Stimulated activated CD4-positive, alpha-beta T cell treated with anti-CD3 and anti-CD28 coated beads, TNF-alpha, amount 100 ng/mL, for 24 hours (primary cell): ENCODE measurements at places on chromosomes 12 and 14.

- no peak for DNase-seq
Measured at GRCh38 chr12:109445191-109445609, 31.9 kb downstream of the KCTD10 start.

GRCh38 chr14:36067428-36068187, 108.9 kb downstream of the PTCSC3 start:
- no peak for DNase-seq

- DNase-seq: no peak
Measured at GRCh38 chr14:102125546-102125945, 14.2 kb upstream of the WDR20 start.

DNA sequence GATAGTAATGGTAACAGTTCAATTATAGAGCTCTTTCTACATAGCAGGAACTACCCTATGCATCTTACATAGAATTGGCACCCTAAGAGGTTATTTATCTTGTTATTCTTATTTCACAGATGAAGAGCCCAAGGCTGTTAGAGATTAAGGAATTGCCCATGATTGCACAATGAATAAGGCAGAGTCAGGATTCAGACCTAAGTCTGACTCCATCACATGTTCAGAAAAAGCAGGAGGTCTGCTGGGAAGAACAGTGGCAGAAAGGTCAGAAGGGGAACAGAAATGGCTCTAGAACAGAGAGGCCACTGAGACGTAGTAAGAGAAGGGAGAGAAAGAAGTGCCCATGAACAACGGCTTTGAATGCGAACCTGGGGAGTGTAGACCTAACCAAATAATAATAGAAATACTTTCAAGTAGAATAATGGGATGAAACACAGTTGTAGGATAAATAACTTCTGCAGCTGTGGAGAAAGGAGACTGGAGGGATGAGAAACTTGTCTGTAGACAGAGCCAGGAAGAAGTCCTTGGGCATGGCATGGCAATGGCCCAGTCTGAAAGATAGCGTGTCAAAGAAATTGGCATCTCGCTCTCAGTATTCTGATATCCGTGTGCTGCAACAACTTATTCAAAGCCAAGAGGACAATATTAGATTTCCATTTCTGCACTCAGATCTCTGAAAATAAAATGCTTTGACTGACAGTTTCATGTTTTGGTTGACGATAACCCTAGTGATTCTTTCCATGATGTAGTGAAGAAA, 17.6 kb downstream of the MYBPC1 start:
- DNase-seq: no peak

- no peak for DNase-seq
Measured at GRCh38 chr12:25241167-25242020, 9.3 kb downstream of the KRAS start.

GRCh38 chr12:122079033-122079531, 526 bp downstream of the MLXIP start:
- DNase-seq: no peak

DNA sequence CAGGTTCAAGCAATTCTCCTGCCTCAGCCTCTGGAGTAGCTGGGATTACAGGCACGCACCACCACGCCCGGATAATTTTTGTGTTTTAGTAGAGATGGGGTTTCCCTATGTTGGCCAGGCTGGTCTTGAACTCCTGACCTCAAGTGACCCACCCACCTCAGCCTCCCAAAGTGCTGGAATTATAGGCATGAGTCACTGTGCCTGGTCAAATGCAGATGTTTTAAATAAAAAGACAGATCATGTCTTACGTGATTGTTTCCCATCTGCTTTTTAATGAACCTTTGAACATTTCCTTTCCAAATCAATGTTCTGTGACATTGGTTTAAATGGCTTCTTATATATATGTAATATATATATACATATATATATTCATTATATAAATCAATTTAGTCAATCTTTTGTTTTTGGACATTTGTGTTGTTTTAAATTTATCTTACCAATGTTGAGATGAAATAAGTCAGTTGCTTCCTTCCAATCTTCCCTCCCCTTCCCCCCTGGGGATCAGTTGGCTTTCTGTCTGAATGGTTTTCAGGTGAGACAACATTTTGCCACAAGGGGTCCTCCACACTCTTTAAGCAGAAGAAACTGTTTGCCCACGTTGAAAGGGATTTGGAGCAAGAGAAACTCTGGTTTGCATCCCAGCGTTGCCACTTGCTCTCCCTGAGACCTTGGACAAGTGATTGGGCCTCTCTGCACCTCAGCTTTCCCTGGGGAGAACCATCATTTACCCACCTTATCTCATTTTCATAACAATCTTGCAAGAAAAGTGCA, 47.6 kb upstream of the RBM19 start:
- no peak for DNase-seq

GRCh38 chr14:93395231-93395630, 35.5 kb upstream of the UNC79 start:
- no peak for DNase-seq

GRCh38 chr12:6963791-6964413, 6.6 kb downstream of the PHB2 start:
- no peak for DNase-seq

DNA sequence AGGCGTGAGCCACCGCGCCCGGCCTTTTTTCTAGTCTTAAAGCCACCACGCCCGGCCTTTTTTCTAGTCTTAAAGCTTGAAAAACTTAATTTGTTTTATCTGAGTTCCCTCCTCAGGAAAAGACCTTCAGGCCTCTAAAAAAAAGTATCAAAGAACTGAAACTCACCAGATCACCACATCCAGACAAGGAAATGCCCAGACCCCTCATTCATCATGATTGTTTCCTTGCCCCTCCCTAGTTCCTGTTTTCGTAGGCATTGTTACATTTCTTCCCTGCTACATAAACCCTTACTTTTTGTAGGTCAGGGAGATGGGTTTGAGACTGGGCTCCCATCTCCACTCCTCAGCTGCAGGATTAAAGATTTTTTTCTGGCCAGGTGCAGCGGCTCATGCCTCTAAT, 21.1 kb upstream of the VWF start:
- no peak for DNase-seq

DNA sequence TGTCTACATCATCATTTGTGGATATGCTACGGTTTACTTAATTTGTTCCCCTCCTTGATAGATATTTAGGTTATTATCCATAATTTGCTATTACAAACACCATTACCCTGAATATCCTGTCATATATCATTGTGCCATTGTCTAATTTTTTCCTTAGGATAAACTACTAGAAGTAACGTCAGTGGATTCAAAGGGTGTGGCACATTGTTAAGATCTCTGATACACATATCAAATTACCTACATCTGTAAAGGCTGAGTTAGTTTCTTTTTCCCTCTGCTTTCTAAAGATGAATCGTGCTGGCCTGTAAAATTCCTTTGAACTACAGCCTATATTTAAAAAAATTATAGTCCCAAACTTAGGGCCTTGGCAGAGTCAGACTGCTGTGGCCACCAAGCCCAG, 53.9 kb upstream of the STRN3 start:
- no peak for DNase-seq

GRCh38 chr12:25997201-25997963, 38.9 kb downstream of the RASSF8 start:
- no peak for DNase-seq

GRCh38 chr12:88108021-88108420, 33.9 kb downstream of the CEP290 start:
- DNase-seq: no peak

GRCh38 chr14:61644834-61645233, 50.5 kb upstream of the HIF1A start:
- DNase-seq: no peak

DNA sequence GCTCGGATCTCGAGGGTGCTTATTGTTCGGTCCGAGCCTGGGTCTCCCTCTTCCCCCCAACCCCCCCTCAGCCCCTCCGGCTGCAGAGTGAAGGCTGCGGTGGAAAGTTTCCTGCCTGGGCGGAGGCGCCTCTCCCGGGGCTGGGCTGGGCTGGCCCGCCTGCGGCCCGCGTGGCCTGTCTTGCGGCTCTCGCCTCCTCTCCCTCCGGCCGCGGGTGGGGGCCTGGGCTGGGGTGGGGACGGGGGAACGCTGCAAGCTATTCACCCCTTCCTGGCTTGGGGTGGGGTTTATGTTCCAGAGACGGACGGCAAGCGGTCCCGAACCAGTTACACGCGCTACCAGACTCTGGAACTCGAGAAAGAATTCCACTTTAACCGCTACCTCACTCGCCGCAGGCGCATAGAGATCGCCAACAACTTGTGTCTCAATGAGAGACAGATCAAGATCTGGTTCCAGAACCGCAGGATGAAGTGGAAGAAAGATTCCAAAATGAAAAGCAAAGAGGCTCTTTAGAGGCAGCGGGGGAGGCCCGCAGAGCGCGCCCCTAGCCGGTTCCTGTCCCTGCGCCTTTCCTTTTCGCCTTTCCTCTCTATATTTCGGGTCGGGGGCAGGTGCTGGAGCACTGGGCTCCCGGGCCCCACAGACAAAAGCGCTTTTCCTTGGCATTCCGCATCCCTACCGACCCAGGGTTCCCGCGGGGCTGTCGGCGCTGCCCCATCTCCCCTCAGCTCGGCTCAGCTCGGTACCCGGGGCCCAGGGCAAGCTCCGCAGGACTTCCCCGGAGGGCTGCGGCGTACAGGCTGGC, 1.3 kb downstream of the HOXC5 start:
- DNase-seq: no peak

GRCh38 chr12:69168828-69169227, 70.5 kb upstream of the CPSF6 start:
- no peak for DNase-seq

GRCh38 chr12:26338586-26339572, 143.5 kb downstream of the SSPN start:
- no peak for DNase-seq

GRCh38 chr14:89243741-89244140, 173.3 kb downstream of the FOXN3 start:
- no peak for DNase-seq

DNA sequence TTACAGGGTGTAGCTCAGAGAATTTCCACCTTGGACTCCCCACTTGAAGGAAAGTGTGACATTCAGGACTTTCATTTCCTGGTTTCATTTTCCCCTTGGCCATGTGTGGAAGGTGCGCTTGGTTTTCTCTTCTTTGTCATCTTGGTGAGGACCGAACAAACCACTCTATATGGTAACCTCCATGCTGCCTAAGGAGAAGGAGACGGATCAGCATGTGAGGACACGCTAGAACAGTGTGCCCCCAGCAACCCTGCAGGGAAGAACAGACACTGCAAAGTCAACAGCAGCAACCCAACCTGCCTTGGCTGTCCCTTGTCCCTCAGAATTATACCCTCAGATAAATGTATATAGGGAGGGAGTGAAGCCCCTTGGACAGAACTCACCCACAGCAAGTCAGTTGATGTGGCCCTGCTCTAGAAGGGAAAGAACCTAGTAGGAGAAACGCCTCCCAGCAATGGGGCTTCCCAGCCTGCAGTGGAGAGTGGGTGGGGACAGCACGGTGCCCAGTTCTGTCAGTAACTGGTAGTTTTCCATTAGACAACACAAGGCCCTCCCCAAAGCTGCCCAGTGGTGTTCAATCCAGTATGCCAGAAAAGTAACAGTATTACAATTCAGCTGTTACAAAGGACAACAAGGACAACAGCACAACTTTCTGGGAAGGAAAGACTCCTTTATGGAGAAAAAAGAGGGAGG, 18.9 kb upstream of the COCH start:
- DNase-seq: no peak

DNA sequence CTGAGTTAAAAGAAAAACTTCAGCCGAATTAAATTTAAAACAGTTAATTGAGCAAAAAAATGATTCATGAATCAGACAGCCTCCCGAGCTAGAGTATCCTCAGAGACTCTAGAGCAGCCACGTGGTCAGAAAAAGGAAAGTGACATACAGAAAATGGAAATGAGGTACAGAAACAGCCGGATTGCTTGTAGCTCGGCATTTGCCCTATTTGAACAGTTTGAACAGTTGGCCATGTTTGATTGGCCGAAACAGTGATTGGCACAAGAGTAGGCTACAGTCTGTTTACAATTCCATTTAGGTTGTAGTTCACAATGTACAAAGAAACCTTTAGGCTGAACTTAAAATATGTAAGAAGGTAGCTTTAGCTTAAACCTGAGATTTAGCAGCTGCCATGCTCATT, 12.9 kb upstream of the OXA1L start:
- DNase-seq: no peak

- no peak for DNase-seq
Measured at GRCh38 chr12:40692765-40693206, 547 bp downstream of the CNTN1 start.

- DNase-seq: no peak
Measured at GRCh38 chr12:98060411-98060810, 455.0 kb upstream of the TMPO start.

DNA sequence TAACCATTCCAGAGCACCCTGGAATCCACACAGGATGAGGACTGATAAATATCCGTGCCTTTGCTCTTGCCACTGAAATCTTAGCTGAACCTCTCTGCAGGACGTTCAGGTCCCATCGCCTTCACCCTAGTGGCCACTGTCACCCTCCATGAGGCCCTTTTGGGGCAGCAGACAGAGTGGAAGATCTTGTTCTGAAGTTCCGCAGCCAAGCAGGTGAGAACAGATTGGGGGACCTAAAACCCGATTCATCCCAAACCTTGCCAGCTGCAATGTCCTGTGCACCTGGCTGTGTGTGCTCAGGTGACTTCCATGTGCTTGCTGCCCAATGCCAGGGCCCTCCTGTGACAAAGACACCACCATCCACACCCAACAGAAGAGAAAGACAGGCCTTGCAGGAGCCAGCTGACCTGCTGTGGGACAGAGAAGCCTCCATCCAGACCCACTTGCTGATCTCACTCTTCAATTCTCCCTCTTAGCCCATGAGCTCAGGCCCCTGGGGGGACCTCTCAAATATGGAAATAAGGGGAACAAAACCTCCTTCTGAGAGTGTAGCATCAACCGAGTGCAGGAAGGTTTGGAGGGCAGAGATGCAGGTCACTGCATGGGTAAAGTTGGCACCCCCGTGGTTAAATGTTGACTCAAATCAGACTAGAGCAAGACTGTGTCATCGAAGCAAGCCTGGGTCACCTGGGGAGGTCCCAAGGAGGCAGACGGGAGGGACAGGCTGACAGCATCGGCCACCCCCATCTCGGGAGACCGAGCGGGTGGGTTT, 308.7 kb upstream of the DIO3 start:
- DNase-seq: no peak

GRCh38 chr12:81375969-81376368, 298.1 kb downstream of the ACSS3 start:
- no peak for DNase-seq

DNA sequence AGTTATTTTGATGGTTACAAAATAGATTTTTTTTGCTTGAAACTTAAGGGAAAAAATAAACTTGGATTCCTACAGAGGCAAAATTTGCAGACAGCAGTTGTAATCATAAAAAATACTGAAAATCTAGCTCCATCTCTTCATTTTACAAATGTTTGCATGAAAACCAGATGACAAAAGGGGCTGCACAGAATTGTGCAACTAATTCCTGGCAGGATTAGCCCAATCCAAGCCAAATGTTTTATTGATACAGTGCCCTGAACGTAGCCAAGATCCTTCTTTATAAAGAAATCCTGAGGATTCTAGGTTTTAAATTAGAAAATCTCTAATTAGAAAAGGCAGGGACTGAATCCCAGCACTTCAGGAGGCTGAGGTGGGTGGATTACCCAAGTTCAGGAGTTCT, 356.4 kb upstream of the SEL1L start:
- DNase-seq: no peak
